ENCODE measurements at places on chromosomes 11 and 22.

DNA sequence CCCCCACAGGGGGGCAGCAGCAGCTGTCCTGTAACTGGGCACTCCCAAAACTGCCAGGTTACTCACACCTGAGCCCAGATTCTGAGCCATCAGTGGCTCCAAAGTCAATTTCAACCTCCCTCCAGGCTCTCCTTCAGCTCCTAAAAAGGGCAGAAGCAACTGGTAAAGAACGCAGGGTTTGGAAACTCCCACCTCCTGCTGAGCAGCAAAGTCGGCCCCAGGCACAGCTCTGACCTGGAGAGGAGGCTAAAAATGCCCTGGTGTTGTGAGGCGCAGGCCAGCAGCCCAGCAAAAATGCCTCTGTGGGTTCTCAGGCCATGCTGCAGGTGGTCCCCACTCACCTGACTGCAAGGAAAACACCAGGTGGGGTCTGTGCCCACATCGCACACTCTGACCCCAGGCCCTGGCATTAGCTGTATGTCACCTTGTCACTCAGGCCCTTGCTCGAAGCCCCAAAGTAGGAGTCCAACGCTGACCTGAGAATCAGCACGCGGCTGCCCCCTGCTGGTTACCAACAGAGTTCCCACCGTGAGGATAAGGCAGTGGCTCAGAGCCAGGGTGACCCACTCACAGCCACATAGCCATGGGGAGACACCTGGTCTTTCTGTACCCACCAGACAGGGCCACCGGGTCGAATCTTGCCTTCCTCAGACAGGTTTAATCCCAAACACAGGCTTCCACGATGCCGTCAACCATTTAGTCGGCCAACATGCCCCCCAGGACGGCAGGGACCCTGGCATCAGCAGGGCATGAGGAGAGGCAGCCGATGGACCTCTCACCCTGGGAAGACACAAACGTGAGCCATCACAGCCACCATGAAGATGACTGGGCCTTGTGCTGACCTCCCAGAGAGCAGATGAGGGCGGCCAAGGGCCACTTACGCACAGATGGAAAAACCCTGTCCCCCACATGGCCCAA, 11.1 kb downstream of the POLR3H start:
- DNase-seq, result peak; percentile 71

DNA sequence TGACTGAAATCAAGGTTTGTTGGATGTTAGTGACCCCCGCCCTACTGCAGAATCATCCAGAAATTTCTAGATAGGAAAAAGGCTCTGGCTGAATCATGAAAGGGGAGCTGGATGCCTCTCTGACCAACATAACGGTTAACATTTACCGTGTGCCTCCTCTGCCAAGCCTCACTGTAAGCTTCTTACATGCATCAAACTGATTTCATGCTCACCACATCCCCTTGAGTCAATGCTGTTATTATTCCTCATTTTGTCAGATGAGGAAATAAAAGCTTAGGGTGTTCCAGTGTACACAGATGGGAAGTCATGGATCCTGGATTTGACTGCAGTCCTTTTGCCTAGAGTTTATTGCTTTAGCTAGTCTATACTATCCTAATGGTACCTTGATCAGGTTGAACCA, 5.9 kb upstream of the HMOX1 start:
- DNase-seq, result no peak

- no peak for DNase-seq
These were observed 14.3 kb downstream of the BIRC2 start for GRCh38 chr11:102361086-102362031.

GRCh38 chr11:57500515-57500914, 15.0 kb downstream of the SLC43A1 start:
- DNase-seq, result no peak

- DNase-seq, result no peak
These were observed 13.5 kb downstream of the SREBF2 start for GRCh38 chr22:41846268-41846987.

GRCh38 chr11:71577469-71578004, 5.1 kb downstream of the KRTAP5-11 start:
- DNase-seq, result no peak

- no peak for DNase-seq
These were observed 2.0 kb downstream of the ATXN10 start for GRCh38 chr22:45673482-45674175.

GRCh38 chr11:61718621-61719302, 33.7 kb upstream of the MYRF start:
- DNase-seq, result peak; percentile 56

DNA sequence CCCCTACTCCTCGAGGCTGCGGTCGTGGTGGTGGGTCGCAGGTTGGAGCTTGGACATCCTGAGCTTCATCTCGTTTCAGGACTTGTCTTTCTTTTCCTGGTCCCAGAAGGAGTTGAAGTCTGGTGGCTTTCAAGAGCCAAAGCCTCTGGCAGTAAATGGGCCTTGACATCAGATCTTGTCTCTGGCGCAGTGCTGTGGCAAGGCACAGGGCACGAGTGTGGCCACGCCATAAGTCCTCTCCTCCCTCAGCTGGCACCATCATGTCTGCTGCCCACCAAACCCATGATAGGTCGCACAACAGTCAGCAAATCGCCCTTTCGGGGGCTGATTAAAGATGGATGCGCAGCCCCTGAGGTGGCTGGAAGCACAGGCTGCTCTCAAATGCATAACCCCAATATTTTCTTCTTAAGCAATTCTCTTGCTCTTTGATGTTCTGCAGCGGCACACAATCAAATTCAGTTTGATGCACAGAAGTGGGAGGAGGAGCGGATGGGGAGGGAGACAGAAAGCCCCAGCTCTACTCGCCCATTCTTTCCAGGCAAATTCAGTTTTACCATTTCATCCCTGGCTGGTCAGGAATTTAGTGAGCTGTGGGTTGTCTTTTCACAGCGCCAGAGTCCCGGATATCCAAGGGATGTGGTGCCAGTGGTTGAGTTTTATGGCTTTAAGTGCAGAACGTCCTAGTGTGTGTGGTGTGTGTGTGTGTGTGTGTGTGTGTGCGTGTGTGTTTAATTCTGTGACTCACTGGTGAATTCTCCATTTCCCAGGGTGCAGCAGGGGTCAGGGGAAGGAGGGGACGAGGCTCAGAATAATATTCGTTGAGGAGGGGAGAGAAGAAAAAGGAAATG, 162.0 kb downstream of the DSCAML1 start:
- no peak for DNase-seq

DNA sequence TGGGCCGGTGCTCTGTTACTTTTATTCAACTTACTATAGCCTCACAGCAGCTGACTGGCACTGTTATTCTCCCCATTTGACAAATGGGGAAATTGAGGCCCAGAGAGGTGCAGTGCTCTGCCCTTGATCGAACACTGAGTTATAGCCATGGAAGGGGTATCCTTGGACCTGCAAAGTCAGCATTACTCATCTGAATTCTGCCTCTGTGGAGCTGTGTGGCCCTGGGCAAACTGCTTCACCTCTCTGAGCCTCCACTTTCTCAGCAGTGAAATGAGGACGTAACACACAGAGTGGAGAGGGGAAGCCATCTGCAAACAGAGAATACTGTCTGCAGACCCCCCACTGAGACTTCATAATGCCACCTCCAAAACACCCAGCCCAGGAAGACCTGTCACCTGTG, 25.3 kb downstream of the TPST2 start:
- no peak for DNase-seq

DNA sequence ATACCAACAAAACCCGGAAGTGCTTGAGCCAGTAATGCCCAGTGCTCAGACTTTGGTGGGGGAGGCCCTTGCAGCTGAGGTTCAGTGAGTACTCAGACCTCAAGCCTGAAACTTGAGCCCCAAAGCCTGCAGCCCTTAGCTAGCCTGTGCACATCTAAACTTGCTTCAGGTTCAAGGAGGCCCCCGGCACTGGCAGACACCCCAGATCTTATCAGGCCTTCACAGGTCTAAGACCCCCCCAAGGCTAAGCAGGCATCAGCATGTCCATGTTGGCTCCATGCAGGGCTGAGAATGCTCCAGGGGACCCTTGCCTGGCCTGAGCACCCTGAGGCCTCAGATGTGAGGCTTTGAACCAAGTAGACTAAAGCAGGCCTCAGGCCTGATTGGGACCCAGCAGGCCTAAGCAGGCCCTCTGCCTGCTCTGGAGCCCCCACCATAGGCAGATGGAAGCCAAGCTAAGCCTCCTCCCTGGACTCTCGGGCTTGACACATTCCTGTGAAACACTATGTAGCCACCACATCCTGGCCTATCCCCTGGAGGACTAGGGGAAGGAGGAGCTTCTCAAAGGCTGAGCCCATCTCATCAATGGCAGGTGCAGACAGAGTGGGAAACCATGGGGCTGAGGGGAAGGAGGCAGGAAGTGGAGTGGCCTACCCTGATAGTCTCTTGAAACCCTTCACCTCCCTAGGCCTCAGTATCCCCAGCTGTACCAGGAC, 1.2 kb upstream of the CASTOR1 start:
- peak; percentile 81 for DNase-seq

GRCh38 chr11:58675334-58676155, 53.1 kb downstream of the CNTF start:
- peak; percentile 73 for DNase-seq

DNA sequence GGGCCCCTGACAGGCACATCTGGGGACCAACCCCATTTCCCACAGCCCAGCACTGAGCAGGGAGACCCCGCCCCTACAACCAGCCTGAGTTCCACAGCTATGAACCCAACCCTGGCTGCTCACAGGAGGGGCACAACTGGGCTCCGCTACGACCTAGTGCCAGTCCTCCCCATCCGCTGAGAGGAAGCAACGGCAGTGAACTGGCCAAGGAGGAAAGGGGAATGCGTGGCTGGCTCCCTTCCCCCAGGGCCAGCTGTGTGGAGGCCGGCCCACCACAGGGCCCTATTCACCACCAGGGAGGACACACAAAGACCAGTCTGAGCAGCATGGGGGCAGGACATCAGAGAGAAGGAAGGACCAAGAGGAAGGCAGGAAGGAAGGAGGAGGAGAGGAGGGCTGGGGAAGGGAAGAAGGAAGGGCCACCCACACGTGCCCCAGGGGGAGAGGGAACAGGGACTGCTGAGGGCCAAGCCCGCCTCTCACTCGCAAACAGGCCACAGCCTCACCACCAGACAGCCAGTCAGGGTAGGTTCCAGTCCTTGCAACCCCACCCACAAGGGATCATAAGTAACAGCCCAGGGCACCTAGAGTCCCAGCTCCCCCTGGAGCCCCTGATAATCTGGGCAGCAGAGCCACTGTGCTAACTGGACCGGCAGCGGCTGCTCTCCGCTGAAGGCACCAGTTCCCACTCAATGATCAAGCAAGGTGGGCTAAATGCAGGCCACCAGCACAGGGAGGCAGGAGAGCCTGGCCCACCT, 8.5 kb upstream of the GAL3ST1 start:
- DNase-seq, result no peak

DNA sequence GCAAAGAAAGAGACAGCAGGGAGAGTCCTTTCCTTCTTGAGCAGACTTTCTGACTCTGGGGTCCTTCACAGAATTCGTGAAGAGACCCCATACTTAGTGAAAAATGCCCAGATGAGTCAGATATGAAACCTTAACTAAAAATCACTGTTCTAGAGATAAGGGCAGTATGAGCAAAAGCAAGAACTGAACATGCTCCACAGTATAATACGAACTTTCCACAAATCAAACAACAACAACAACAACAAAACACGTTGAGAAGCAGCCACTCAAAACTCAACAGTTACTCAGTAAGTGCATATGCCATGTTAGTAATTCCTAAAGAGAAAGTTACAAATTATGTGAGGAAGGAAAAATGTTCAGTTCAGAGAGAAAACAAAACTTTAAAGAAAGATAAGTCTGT, 44.3 kb downstream of the PITPNB start:
- DNase-seq, result no peak

DNA sequence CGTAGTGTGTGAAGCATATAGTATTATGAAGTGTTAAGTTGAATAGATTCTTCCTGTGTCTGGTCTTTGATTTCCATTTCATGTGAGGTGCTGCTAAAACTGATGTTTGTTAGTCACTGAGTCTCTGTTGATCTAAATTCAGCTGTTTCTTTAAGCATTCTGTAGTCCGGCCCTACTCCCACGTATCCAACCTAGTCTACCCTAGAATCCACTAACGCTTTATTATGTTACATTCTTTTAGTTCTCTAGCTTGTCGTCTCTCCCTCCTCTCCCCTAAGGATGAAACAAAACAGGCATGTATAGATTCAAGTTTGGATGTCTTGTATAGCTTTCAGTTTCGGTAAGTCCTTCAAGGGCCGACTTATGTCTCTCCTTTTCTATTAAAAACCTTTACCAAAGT, 4.1 kb downstream of the WEE1 start:
- DNase-seq, result peak; percentile 64

DNA sequence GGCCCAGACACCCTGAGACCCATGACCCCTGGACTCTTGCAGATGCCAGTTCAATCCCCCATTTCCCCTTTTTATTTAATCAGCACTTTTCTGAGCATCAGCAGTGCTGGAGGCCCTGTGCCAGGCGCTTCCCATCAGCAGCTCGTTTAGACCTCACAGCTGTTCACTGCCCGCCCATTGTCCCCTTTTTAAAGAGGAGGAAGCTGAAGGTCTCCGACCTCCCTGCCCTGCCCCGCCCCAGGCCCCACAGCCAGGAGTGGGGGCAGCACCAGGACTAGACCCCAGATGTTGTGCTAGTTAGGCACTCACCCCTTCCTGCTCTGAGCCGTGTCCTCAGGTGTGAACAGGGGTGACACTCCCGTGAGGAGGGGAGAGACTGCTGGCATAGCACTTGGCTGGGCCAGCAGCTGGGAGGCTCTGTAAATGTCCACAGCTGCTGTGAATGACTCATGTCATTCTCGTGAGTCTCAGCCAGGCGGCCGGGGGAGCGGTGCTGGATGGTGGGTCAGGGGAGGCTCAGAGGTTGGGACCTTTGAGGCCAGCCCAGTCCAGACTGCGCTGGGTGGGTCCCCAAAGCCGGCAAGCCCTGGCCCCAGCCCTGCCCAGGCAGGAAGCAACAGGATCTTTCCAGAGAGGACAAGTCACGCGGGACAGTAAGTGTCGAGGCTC, 19.9 kb downstream of the EMID1 start:
- peak; percentile 22 for DNase-seq

- no peak for DNase-seq
These were observed 19.1 kb upstream of the RPS3 start for GRCh38 chr11:75380245-75380644.

DNA sequence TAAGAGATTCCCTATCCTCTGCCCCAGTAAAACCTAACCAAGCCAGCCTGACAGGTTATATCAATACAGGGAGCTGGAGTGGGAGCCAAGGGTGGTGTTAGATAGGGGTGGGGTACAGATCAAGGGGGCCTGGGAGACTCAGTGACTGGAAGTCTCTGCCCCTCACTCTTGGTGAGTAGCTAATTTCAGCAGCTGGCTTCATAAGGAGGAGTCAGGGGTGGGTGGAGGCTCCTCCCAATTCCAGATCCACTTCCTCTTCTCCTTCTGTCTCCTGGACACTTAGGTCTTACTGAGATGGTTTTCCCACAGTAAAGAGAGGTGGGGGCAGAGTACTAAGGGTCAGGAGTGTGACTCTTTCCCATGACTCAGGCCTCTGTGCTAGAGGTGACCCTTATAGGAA, 1.1 kb upstream of the VSIG2 start:
- no peak for DNase-seq

- DNase-seq, result no peak
These were observed 95.9 kb downstream of the BLID start for GRCh38 chr11:122019908-122020694.

GRCh38 chr22:38233427-38233826, 31.6 kb downstream of the MAFF start:
- DNase-seq, result peak; percentile 62
